ENCODE measurements at places on chromosomes 2 and 18. TPM values are rescaled to one million over a fixed set of nuclear protein-coding genes. Genes with fewer than 3 reads are reported as not detected.

The TUBA3E gene
- 386 TPM for polyA plus RNA-seq

The PDCL3 gene
- polyA plus RNA-seq, result 33.3 TPM

The NAPG gene
- polyA plus RNA-seq, result 19.5 TPM

The TUBA3D gene
- polyA plus RNA-seq, result 516 TPM

The LYG2 gene
- not detected for polyA plus RNA-seq

The RBFA gene
- polyA plus RNA-seq, result 25.9 TPM

The FAM237A gene
- 3.7 TPM for polyA plus RNA-seq

The UGT1A8 gene
- not detected for polyA plus RNA-seq

The TRIM43B gene
- 0.76 TPM for polyA plus RNA-seq

The PAIP2B gene
- polyA plus RNA-seq, result 4.5 TPM

The SCN7A gene
- 3.3 TPM for polyA plus RNA-seq

The COL4A4 gene
- polyA plus RNA-seq, result 3.4 TPM

The TMEM163 gene
- polyA plus RNA-seq, result 24.0 TPM

The DYNAP gene
- not detected for polyA plus RNA-seq

The IL1RL1 gene
- polyA plus RNA-seq, result 0.78 TPM

Data from testis (tissue), 5 donors.